ENCODE measurements at places on chromosomes 13 and 19. TPM values are rescaled to one million over a fixed set of nuclear protein-coding genes. Genes with fewer than 3 reads are reported as not detected.

APOE gene
- total RNA-seq, result 216 TPM

NKPD1 gene
- total RNA-seq, result not detected

SLC25A42 gene
- total RNA-seq, result 24.7 TPM

LRRC63 gene
- not detected for total RNA-seq

ZNF426 gene
- 3.6 TPM for total RNA-seq

SLC6A16 gene
- 0.99 TPM for total RNA-seq

LGALS4 gene
- total RNA-seq, result 153 TPM

CATSPERD gene
- total RNA-seq, result not detected

ZNF441 gene
- 13.8 TPM for total RNA-seq

- peaks cover 13% of the 10 kb centered on the region for H3K4me1 ChIP-seq
- no peak overlapping the region for H3K27ac ChIP-seq
- no peaks in the 10 kb centered on the region for H3K36me3 ChIP-seq
- no peak for DNase-seq
Observed at GRCh38 chr13:33528896-33529295, 243.3 kb upstream of the STARD13 start.

- no peak overlapping the region for H3K27ac ChIP-seq
- no peak for DNase-seq
- no peaks in the 10 kb centered on the region for H3K4me1 ChIP-seq
- H3K4me3 ChIP-seq, result no peak overlapping the region
- H3K36me3 ChIP-seq, result no peaks in the 10 kb centered on the region
- H3K27me3 ChIP-seq, result no peaks in the 10 kb centered on the region
Observed at GRCh38 chr13:46953331-46953730, 56.5 kb upstream of the HTR2A start.

- H3K27ac ChIP-seq, result no peak overlapping the region
- H3K4me1 ChIP-seq, result peaks cover 7% of the 10 kb centered on the region
- no peak overlapping the region for H3K4me3 ChIP-seq
- DNase-seq, result no peak
Observed at GRCh38 chr19:29724102-29724641, 9.1 kb upstream of the C19orf12 start.

GRCh38 chr13:39364947-39365468 lies 238.0 kb downstream of the LHFPL6 start:
- no peak overlapping the region for H3K4me3 ChIP-seq
- no peak for DNase-seq
- H3K27me3 ChIP-seq, result no peaks in the 10 kb centered on the region
- no peak overlapping the region for H3K27ac ChIP-seq
- H3K4me1 ChIP-seq, result no peaks in the 10 kb centered on the region

- H3K4me1 ChIP-seq, result no peaks in the 10 kb centered on the region
- H3K27ac ChIP-seq, result no peak overlapping the region
- no peaks in the 10 kb centered on the region for H3K27me3 ChIP-seq
- no peaks in the 10 kb centered on the region for H3K36me3 ChIP-seq
- no peak for DNase-seq
Observed at GRCh38 chr13:90793261-90793820, 554.1 kb upstream of the MIR17HG start.

GRCh38 chr13:98977568-98978265 lies at the start of gene DOCK9:
TSS of gene DOCK9 (minus strand) at chr13:98978064. CDS start at chr13:98977909, 155 bp downstream.
- H3K27me3 ChIP-seq, result no peaks in the 10 kb centered on the region
- peak; percentile 49 for DNase-seq
- H3K4me1 ChIP-seq, result peaks cover 25% of the 10 kb centered on the region
- H3K36me3 ChIP-seq, result no peaks in the 10 kb centered on the region
- H3K4me3 ChIP-seq, result no peak within 1 kb of the TSS

- H3K36me3 ChIP-seq, result no peaks in the 10 kb centered on the region
- H3K27me3 ChIP-seq, result no peaks in the 10 kb centered on the region
- H3K27ac ChIP-seq, result no peak overlapping the region
- no peaks in the 10 kb centered on the region for H3K4me1 ChIP-seq
- no peak for DNase-seq
Observed at GRCh38 chr13:109113427-109113826, 484.0 kb downstream of the MYO16 start.

GRCh38 chr13:27276188-27276587 lies 5.6 kb downstream of the RASL11A start:
- H3K27me3 ChIP-seq, result no peaks in the 10 kb centered on the region
- H3K4me3 ChIP-seq, result no peak overlapping the region
- H3K4me1 ChIP-seq, result peaks cover 19% of the 10 kb centered on the region
- DNase-seq, result no peak
- no peaks in the 10 kb centered on the region for H3K36me3 ChIP-seq

- no peak overlapping the region for H3K4me3 ChIP-seq
- DNase-seq, result peak; percentile 68
- no peaks in the 10 kb centered on the region for H3K36me3 ChIP-seq
Observed at GRCh38 chr13:31968473-31968872, 63.1 kb upstream of the FRY start.

- no peaks in the 10 kb centered on the region for H3K27me3 ChIP-seq
- H3K36me3 ChIP-seq, result no peaks in the 10 kb centered on the region
- no peak for DNase-seq
- H3K4me3 ChIP-seq, result no peak overlapping the region
- H3K4me1 ChIP-seq, result no peaks in the 10 kb centered on the region
- no peak overlapping the region for H3K27ac ChIP-seq
Observed at GRCh38 chr19:53696951-53697350, 65.2 kb downstream of the DPRX start.

DNA sequence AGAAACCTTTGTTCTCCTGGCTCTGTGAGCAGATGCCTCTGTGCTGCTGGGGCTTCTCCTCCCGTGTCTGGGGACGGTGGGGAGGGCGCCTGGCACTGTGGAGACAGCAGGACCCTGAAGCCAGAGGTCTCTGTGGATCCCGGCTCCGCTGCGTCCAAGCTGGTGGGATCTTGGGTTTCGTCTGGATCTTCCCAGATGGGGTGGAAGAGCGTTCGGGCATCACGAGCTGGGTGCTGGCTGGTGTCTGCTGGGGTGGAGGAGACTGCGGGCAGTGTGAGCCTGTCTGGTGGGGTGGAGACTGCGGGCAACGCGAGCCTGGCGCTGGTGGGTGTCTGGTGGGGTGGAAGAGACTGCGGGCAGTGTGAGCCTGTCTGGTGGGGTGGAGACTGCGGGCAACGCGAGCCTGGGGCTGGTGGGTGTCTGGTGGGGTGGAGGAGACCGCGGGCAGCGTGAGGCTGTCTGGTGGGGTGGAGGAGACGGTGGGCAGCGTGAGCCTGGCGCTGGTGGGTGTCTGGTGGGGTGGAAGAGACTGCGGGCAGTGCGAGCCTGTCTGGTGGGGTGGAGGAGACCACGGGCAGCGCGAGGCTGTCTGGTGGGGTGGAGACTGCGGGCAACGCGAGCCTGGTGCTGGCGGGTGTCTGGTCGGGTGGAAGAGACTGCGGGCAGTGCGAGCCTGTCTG lies 5.6 kb downstream of the TEX29 start:
- no peak overlapping the region for H3K27ac ChIP-seq
- no peak overlapping the region for H3K4me3 ChIP-seq
- DNase-seq, result no peak
- no peaks in the 10 kb centered on the region for H3K27me3 ChIP-seq

- H3K27me3 ChIP-seq, result no peaks in the 10 kb centered on the region
- peaks cover 18% of the 10 kb centered on the region for H3K4me1 ChIP-seq
- H3K4me3 ChIP-seq, result no peak overlapping the region
- no peak for DNase-seq
Observed at GRCh38 chr19:11434703-11435056, 241 bp downstream of the ODAD3 start.

DNA sequence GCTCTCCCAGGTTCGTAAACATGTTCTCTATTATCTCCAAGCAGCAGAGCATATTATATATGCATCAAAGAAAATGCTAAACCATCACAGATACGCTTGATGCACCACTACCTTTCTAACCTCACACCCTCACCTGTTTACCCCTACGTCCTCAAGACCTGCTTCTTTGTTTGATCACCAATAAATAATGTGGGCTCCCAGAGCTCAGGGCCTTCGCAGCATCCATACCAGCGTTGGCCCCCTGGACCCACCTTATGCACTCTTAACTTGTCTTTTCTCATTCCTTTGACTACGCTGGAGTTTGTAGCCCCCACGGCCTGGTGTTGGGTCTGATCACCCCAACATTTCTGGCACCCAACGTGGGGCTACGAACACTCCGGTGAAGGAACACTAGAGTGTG lies 10.0 kb upstream of the ZNF443 start:
- H3K27me3 ChIP-seq, result no peaks in the 10 kb centered on the region
- H3K27ac ChIP-seq, result no peak overlapping the region
- no peaks in the 10 kb centered on the region for H3K36me3 ChIP-seq
- no peak for DNase-seq

- no peaks in the 10 kb centered on the region for H3K36me3 ChIP-seq
- no peak overlapping the region for H3K27ac ChIP-seq
- no peaks in the 10 kb centered on the region for H3K27me3 ChIP-seq
- H3K4me1 ChIP-seq, result peaks cover 5% of the 10 kb centered on the region
- no peak overlapping the region for H3K4me3 ChIP-seq
- no peak for DNase-seq
Observed at GRCh38 chr13:85074543-85075313, 724.5 kb downstream of the SLITRK6 start.

GRCh38 chr13:22162889-22163288 lies 492.0 kb downstream of the FGF9 start:
- no peaks in the 10 kb centered on the region for H3K36me3 ChIP-seq
- no peaks in the 10 kb centered on the region for H3K27me3 ChIP-seq
- H3K4me1 ChIP-seq, result no peaks in the 10 kb centered on the region
- H3K27ac ChIP-seq, result no peak overlapping the region

- H3K27ac ChIP-seq, result no peak overlapping the region
- no peak overlapping the region for H3K4me3 ChIP-seq
- DNase-seq, result no peak
- no peaks in the 10 kb centered on the region for H3K27me3 ChIP-seq
Observed at GRCh38 chr19:10320602-10321416, 5.0 kb upstream of the FDX2 start.

GRCh38 chr19:6753178-6754031 lies 13.8 kb downstream of the SH2D3A start:
- no peak overlapping the region for H3K4me3 ChIP-seq
- H3K27ac ChIP-seq, result no peak overlapping the region
- H3K27me3 ChIP-seq, result no peaks in the 10 kb centered on the region
- no peaks in the 10 kb centered on the region for H3K4me1 ChIP-seq
- peaks cover 5% of the 10 kb centered on the region for H3K36me3 ChIP-seq

GRCh38 chr13:41955605-41956004 lies 5.3 kb downstream of the VWA8 start:
- H3K4me1 ChIP-seq, result peaks cover 21% of the 10 kb centered on the region
- no peak overlapping the region for H3K4me3 ChIP-seq
- H3K36me3 ChIP-seq, result no peaks in the 10 kb centered on the region
- peak overlapping the region; percentile 4 for H3K27ac ChIP-seq
- no peak for DNase-seq
